ENCODE measurements at places on chromosomes 4 and X.
A peak's percentile ranks its signal among the peaks of the same experiment; 100 is the strongest.

- DNase-seq = no peak
Measured at GRCh38 chr4:91485415-91485814, 818.4 kb upstream of the GRID2 start.

GRCh38 chr4:38128478-38129459, 168.6 kb downstream of the PTTG2 start:
- no peak for DNase-seq

DNA sequence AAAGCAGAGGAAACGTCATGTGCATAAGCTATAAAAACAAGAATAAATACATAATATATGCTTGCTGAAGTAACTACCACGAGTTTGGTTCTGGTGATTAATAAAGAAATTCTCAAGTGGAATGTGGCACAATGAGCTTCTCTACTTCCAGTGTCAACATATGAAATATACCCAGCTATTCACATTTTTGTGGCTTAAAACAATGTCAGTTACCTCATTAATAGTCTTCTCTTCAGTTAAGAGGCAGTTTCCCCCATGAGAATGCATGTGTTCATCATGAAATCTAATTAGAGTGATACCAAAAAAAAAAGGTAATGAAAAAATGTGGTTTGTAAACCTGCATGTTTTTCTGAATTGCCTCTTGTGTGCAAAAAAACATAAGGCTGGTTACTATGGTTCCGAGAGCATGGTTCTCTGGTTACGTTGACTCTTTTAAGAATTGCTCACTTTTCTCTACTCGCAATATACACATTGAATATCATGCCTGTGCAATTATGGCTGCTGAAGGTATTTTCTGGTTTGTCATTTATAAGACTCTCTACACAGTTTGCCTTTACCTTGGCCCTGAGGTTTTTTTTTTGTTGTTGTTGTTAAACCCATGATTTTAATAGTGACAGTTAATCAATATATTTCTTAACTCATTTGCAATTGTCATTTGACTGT, 108.2 kb downstream of the PCDH7 start:
- no peak for DNase-seq

DNA sequence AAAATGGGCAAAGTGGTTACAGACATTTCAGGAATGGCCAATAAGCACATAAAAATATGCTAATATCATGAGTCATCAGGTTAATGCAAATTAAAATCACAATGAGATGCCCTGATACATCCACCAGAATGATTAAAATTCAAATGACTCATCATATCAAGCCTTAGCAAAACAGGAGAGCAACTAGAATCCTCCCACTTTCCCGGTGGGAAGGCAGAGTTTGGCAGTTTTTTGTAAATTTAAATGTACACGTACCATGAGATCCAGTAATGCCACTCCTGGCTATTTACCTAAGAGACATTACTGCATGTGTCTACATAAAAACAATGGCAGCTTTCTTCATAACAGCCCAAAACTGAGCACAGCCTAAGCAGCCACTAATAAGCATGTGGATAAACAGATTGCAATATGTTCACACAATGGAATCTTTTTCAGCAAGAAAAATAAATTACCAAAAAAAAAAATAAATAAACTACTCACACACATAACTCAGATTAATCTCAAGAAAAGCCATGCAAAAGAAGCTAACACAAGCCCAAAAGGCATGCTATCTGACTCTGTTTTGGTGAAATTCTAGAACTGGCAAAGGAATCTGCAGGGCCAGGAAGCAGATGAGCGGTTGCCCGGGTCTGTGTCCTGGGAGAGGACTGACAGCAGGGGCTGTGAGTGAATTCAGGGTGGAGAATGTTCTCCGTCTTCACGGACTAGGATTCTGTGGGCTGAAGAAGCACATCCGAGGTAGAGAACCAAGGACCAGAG, 48.8 kb downstream of the AFAP1 start:
- DNase-seq = no peak

GRCh38 chr4:139797287-139797686, 131.7 kb downstream of the MGST2 start:
- DNase-seq = no peak

DNA sequence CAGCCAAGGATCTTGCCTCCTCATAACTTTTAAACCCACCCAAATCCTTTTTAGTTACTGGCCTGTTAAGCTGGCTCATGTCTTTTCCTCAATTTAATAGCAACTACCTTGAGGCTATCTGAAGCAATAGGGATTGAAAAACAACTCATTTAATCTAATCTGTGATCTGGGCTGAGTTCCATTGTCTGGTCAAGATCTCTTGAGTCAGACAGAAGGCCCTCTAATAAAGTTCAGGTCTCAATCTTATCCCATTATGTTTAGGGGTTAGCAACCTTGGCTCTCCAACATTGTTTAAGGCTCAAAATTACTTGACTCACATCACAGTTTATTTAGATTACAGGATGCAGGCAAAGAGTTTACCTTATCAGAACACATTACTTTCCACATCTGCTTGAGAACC, 436.1 kb downstream of the ANKRD50 start:
- DNase-seq = no peak

DNA sequence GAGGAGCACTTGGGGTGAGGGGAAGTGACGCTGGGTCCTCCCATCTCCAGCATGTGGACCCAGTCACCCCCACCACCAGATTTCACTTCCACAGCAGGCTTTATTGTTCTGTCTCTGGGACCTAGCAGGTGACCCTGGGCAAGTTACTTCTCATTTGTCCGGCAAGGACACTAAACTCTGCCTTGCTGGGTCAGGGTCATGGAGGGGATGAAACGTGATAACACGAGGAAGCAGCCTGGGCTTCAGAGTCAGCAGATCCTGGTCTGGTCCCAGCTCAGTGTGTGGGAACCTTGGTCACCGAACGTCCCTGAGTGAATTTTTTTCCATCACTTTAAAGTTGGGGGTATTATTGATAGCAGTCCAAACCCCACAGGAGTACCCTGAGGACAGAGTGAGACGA, 3.9 kb downstream of the UBA1 start:
- DNase-seq = no peak

DNA sequence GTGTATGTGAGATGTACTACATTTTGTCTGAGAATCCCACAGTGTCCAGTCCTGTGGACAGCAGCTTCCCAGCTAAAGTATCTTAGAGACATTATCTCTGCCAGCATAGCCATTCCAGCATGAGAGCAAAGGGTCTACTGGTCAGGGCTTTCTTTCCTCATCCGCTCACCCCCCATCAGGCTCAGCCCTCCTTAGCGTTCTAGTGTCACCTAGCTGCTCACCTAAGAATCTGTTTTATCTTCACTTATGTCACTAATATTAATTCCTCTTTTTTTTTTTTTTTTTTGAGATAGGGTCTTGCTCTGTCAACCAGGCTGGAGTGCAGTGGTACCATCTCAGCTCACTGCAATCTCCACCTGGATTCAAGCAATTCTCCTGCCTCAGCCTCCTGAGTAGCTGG, 15.6 kb downstream of the RUFY3 start:
- no peak for DNase-seq

- DNase-seq = no peak
Measured at GRCh38 chr4:86508436-86508835, 85.7 kb upstream of the PTPN13 start.

DNA sequence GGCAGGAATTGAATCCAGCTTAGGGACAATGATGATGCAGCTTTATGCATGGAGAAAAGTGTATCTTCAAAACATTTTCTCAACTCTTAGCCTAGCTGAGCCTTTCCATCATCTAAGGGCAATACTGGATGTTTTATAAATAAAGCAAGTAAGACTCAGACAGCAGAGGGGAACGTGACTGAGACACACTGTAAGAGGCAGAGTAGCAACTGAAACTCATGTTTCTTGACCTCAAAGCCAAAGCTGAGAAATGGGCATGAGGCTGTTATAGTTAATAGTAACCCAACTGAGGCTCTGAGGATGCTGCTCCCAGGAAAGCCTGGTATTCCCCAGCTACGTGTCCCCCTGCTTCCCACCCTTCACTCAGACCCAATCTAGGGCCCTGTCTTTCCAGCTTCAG, 44.6 kb downstream of the ARHGEF9 start:
- no peak for DNase-seq

- DNase-seq = no peak
Measured at GRCh38 chrX:15418707-15419181, 34.5 kb upstream of the VEGFD start.

DNA sequence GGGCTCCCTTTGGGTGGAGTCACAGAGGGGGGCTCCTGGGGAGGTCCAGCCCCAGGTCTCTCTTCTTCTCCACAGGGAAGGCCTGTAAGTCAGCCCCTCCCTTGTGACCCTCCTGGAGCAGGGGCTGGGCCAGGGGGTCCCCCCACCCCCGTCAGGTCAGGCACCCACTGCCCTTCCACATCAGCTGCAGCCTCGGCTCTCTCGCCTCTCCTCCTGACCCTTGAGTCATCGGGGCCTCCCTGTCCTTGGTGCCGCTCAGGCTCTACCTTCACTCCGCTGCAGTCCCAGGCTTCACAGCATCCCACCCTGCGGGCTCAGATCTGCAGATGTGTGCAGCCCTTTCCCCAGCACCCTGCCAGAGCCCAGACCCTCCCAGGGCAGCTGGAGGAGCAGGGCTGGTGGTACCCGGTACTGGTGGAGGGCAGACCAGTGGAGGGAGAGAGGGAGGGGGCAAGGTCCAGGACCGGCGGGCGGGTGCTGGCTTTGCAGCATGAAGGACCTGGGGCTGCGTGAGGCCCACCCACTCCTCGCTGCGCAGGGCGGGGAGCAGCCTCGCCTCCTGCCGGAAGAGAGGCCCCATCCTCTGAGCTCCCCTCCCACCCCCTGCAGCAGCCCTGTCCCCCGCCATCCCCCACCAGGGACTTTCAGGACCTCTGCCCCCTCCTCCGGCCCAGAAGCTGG, 117.1 kb downstream of the FAM53A start:
- DNase-seq = no peak

GRCh38 chrX:1809581-1809980, 194.7 kb downstream of the ASMT start:
- no peak for DNase-seq

DNA sequence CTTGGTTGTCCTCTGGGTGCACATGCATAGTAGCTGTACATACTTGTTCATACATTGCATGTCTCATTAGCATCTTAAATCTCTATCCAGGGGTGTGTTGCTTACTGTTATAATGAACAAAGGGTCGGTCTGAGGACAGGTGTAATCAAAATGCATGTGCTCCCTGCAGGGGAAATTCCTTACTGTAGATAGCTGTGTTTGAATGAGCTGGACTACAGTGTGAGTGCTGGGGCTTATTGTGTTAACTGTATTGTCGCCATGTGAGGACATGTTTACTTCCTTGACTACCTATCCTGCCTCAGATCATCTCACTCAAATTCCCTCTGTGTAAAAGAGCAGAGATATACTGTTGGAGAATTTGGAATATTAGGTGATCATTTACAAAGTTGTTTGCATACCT, 98.7 kb downstream of the KLHL34 start:
- no peak for DNase-seq

DNA sequence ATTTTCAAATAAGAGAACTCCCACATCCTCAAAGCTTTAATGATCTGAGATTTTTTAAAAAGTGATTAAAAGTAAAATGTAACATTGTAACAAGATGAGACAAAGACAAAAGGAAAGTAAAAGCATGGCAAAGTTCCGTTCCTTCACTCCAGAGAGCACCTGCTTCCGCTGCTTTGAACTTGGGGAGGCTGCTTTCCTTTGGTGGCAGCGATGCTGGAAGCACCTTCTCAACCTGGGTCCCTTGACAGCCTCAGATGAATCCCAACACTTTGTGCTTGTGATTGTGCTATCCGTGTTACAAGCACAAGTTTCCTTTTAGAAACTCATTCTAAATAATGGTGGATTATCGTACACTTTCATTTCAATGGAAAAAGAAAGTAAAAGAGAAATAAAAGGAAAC, 59.7 kb downstream of the HADH start:
- DNase-seq = no peak

- DNase-seq = peak; percentile 56
Measured at GRCh38 chrX:2550328-2551020, 49.7 kb upstream of the DHRSX start.

DNA sequence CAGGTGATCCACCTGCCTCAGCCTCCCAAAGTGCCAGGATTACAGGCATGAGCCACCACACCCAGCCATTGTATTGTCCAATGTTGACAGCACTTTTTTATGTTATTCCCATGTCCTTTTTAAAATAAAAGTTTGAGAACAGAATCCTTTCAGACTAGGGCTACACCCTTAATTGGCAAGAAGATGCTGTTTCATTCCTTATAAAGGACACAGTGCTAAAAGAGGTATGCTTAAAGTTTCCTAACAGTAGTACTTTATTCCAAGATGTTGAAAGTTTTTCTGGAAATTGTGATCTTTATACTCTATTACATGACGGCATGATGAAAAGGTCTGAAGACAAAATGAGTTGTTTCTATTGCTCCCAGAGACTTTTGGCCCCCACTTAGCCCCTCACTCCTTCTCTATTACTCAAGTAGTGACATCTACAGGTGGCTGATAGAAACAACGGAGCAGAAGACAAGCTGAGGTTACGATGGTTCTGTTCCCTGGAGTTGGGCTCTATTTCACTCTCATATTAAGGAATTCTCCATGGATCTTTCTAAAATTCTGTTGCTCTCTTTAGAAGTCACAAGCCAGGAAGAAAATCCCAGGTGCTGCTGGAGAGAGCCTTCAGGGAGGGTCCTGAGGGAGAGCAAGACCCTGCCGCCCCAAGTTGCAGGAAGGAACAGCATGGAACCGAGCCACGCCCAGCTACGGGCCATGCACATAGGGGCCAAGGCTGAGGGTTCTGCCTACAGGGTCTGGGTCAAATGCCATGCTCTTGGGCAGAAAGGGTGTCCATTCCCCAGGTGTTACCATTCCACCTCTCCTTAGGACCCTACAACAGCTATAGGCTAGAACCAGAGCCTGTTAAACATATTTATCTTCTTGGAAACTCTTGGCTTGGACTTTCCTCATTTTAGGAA, 22.8 kb downstream of the RPL9 start:
- DNase-seq = no peak

GRCh38 chrX:106710771-106711170, 15.7 kb upstream of the RNF128 start:
- no peak for DNase-seq

DNA sequence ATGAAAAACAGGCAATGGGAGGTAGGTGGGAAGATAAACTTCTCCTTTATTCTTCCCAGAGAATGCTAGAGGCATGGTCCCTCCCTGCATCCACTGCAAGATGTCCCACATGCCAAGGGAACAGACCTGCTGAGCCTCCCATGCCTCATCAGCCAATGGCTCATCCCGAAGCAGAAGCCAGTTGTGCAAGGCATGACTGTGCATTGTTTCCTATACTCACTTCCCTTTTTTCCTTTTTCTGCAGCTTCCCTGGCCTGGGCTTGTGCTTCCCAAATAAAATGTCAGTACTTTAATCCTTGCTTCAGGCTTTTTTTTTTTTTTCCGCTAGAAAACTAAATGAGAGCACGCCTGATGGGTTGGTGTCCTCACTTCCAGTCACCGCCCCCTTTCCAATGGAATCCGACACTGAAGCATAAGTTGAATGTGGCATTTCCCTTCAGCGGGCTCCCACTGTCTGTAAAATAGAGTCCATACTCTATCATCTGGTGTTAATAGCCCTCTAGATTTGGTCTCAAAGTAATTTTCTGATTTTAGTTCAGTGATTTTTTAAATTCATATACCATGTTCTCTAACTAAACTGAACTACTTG, 239.0 kb upstream of the JADE1 start:
- DNase-seq = no peak

Data from NCI-H1436 (cell line).